Progenitor cell of endocrine pancreas (in vitro differentiated cells): ENCODE measurements at places on chromosomes 5 and 9. TPM values are rescaled to one million over a fixed set of nuclear protein-coding genes. Genes with fewer than 3 reads are reported as not detected.
A peak's percentile ranks its signal among the peaks of the same experiment; 100 is the strongest.

GRCh38 chr9:34250721-34251120 lies 71.9 kb downstream of the UBAP1 start:
- peaks cover 6% of the 10 kb centered on the region for H3K36me3 ChIP-seq
- H3K4me1 ChIP-seq, result no peaks in the 10 kb centered on the region
- no peak for DNase-seq
- no peak overlapping the region for H3K4me3 ChIP-seq
- H3K27me3 ChIP-seq, result no peaks in the 10 kb centered on the region
- H3K27ac ChIP-seq, result no peak overlapping the region

- no peak overlapping the region for H3K4me3 ChIP-seq
- no peak for DNase-seq
- no peaks in the 10 kb centered on the region for H3K36me3 ChIP-seq
- peaks cover 4% of the 10 kb centered on the region for H3K4me1 ChIP-seq
- no peak overlapping the region for H3K27ac ChIP-seq
Measured at GRCh38 chr9:126211441-126212074, 115.1 kb upstream of the MVB12B start.

GRCh38 chr5:163478126-163478981 lies 17.9 kb downstream of the HMMR start:
- no peaks in the 10 kb centered on the region for H3K27me3 ChIP-seq

DNA sequence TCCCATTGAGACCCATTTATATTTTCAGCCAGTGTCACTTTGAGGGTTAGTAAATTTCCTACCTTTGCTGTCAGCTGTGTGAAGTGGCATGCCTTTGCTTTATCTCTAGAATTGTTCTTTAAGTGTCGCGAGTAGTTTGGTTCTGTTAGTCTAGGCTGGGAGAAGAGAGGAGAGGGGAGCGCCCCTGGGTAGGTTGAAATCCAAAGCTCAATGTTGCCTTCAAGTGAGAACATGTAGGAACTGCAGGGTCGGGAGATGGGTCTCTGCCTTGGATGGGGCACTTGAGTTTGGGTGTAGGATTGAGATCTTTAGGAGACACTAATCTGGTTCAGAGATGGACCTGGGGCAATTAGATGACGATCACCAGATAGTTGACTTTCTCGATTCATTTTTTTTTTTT lies 46.3 kb downstream of the STC2 start:
- H3K27me3 ChIP-seq, result peaks cover 64% of the 10 kb centered on the region
- no peak overlapping the region for H3K4me3 ChIP-seq
- H3K27ac ChIP-seq, result no peak overlapping the region
- DNase-seq, result no peak

DNA sequence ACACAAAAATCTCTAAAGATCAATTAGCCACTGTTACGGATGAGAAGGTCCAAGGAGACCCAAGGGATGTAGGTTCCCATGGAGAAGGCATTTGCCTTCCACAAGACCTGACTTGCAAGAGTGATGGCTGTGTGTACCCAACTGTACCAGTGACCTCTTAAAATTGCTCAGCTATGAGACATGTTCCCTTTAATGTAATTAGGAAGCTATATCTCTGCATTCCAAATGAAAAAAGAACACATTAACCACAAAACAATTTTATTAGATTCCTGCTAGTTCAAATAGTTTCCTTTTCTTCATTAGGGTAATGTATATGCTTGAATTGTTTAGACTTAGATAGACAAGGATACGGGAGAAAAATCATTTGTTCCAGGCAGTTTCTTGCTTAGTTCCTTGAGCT lies 3.3 kb downstream of the OR2Y1 start:
- peaks cover 70% of the 10 kb centered on the region for H3K27me3 ChIP-seq
- no peak overlapping the region for H3K4me3 ChIP-seq
- no peaks in the 10 kb centered on the region for H3K4me1 ChIP-seq
- no peak overlapping the region for H3K27ac ChIP-seq
- DNase-seq, result no peak
- H3K36me3 ChIP-seq, result no peaks in the 10 kb centered on the region

DNA sequence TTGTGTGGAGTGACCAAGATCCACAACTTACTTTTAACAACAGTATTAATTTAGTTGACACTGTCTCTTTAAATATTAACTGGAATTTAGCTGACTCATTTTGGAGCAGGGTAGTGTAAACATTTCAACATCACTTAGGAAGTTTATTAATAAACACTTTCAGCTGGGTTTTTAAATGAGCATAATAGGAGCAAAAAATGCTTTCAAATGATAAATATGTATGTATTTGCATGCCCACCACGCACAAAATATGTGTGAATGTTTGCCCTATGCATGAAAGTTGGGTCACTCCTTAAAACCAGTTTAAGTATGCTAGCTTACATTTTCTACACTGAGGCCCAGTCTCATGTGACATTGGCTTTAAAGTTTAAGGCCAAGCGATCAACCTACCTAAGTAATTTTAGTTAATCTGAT lies 2.9 kb downstream of the ZFAND5 start:
- H3K4me3 ChIP-seq, result peak overlapping the region; percentile 89
- peaks cover 59% of the 10 kb centered on the region for H3K4me1 ChIP-seq
- H3K27ac ChIP-seq, result peak overlapping the region; percentile 98
- peaks cover 22% of the 10 kb centered on the region for H3K36me3 ChIP-seq
- no peaks in the 10 kb centered on the region for H3K27me3 ChIP-seq

- no peaks in the 10 kb centered on the region for H3K36me3 ChIP-seq
- no peak for DNase-seq
- H3K27me3 ChIP-seq, result no peaks in the 10 kb centered on the region
- no peak overlapping the region for H3K4me3 ChIP-seq
- no peak overlapping the region for H3K27ac ChIP-seq
Measured at GRCh38 chr5:134595458-134595838, 37.2 kb downstream of the SAR1B start.

The PLAC8L1 gene
- 1.5 and 2.0 TPM in 2 replicates for total RNA-seq

The TXNDC8 gene
- total RNA-seq, result not detected in 2 replicates
